ENCODE measurements at places on chromosomes 7 and 10.
A peak's percentile ranks its signal among the peaks of the same experiment; 100 is the strongest.

GRCh38 chr10:6416892-6417512 lies 163.1 kb downstream of the PRKCQ start:
- DNase-seq = no peak

DNA sequence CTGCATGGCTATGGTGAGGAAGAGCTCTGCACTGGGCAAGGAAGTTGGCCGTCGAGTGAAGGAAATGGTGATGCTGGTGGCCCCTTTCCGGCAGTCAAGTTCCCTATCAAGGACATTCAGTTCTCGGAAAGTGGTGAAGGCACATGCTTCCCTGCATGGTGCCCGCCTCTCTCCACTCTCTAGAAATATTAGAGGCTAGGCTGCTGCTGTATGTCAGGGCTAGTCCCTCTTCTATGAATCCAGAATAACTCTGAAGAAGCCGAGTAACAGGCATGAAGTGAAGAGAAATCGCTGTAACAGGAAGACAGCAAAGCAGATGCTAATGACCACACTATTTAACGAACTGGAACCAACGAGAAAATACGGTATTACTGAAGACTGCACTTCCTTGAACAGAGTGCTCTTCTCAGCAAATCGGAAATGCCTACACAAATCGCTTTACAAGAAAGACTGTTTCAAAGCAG lies 5.4 kb downstream of the IDI1 start:
- DNase-seq = no peak

DNA sequence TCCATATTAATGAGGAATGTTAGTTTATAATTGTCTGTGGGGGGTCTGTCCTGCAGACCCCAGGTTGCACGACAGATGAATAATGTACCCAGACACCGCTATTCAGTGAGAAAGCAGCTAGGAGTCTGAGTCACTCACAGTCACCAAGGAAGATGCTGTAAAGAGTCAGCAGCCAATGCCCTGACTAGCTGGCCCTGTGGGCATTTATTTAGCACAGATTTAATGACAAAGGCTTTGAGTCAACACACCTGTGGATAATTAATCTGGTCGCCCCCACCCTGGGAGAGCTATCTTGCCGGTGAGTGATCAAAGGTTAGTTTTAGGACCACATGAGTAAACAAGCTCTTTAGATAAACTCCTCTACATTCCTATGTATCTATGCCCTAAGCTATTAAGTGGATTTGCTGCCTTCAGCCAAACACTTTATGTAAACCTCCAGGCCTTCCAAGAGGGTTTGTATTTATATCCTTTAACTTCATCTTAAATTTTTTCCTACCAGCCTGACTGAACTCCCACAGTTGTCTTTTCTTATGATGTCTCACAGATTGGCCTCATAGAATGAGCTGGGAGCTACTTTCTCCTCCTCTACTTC lies 180.0 kb upstream of the ADCY1 start:
- DNase-seq = no peak

- DNase-seq = no peak
Measured at GRCh38 chr10:17141504-17142229, 12.1 kb upstream of the CUBN start.

GRCh38 chr7:41886262-41886900 lies 183.5 kb upstream of the INHBA start:
- no peak for DNase-seq

DNA sequence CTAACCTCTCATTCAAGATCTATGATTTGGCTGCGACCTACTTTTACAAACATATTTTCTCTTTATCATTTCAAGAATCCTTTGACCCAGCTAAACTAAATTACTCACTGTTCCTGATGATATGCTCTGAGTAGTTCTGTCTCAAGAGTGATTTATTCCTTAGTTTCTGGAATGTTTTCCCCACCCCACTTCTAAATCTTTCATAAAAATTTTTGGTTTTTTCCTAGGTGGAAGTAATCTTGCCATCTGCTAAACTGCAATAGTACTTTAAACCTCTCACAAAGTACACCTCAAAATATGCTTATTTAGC lies 170.8 kb downstream of the DNAJC1 start:
- no peak for DNase-seq

- no peak for DNase-seq
Measured at GRCh38 chr10:110507346-110507745, 9.6 kb downstream of the DUSP5 start.

DNA sequence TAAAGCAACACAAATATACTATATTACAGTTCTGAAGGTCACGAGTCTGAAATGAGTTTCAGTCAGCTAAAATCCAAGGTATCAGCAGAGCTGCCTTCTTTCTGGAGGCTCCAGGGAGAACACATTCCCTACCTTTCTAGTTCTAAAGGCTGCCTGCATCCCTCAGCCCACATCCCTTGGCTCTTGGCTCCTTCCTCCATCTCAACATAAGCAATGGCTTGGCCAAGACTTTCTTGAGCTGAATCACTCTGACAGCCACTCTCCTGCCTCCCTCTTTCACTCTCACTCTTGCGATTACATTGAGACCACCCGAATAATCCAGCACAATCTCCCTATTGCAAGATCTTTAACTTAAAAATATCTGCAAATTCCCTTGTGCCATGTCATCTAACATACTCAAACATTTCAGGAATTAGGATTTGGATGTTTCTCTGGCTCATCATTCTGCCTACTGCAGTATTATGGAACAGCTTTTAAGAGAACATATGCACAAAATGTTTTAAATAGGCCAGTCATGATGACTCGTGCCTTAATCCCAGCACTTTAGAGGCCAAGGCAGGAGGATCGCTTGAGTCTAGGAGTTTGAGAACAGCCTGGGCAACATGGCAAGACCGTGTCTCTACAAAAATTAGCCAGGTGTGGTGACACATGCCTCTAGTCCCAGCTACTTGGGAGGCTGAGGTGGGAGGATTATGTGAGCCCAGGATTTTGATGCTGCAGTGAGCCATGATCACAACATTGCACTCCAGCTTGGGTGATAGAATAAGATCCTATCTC lies 144.2 kb upstream of the VSTM2A start:
- no peak for DNase-seq

DNA sequence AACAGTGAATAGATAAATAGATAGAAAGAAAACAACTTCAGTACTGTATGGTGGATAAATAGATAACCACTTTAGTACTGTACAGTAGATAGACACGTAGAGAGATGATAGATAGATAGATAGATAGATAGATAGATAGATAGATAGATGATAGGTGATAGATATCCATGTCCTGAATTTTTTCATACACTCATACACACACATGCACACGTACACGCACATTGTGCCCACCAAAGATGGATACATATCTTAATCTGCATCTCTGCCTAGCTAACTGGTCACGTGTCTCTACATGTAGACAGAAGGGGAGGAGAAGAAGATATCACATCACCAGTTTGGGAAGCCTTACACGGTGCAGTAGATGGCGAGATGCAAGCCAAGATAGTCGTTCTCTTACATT lies 99.2 kb downstream of the ARID5B start:
- no peak for DNase-seq

- peak; percentile 68 for DNase-seq
Measured at GRCh38 chr7:17046666-17047065, 164.9 kb upstream of the AGR3 start.

DNA sequence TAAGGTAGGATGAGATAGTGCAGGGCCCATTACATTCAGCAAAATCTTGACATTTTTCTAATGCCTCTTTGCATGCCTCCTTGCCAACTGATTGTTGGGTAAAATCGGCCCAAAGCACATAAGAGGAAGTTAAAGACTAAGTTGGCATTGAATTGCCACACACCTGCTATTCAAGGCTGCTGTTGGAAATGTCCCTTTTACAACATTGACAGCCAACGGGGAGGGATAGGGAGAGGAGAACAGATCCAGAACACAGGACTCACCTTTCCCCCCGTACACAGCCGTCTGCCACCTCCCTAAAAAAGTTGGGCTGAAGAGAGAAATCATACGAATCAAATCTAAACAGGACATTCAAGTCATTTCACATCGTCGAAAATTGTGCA lies 695 bp downstream of the FAM237B start:
- DNase-seq = no peak

Measured in left lobe of liver (tissue), 2 donors.